ENCODE measurements at places on chromosomes 3 and 15. TPM values are rescaled to one million over a fixed set of nuclear protein-coding genes. Genes with fewer than 3 reads are reported as not detected.

DNA sequence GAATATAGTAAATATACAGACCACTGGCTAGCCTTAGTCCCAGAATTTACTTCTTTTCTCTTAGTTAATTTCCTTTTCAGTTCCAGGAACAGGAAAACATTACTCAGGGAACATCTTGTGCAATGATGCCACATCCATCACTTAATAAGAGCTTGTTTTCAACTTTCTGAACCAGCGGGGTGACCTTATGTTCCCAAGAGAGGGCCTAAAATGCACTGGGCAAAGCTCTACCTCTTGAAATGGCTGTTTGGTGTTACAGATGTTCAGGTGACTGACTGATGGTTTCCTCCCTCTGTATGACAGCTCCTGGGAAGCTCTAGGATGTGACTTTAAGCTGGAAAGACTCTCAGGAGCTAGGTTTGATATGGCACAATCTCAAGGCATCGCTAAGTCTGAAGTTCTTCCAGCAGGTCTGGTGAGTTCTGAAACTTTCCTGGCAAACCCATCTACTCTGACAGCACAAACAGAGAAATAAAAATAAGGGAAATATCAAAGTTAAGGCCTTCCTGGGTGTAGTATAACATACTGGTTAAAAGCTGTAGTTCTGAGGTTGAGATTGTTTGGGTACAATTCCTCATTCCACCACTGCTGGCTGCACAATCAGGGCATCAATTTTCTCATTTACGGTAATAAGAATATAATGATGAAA, 98.6 kb downstream of the ZIC1 start:
- DNase-seq: no peak

GRCh38 chr15:39998511-39999077, 40.4 kb downstream of the SRP14 start:
- no peak for DNase-seq

GRCh38 chr3:59515966-59516365, 466.1 kb upstream of the CFAP20DC start:
- no peak for DNase-seq

Gene CDHR4
- polyA plus RNA-seq: 0.80 TPM

DNA sequence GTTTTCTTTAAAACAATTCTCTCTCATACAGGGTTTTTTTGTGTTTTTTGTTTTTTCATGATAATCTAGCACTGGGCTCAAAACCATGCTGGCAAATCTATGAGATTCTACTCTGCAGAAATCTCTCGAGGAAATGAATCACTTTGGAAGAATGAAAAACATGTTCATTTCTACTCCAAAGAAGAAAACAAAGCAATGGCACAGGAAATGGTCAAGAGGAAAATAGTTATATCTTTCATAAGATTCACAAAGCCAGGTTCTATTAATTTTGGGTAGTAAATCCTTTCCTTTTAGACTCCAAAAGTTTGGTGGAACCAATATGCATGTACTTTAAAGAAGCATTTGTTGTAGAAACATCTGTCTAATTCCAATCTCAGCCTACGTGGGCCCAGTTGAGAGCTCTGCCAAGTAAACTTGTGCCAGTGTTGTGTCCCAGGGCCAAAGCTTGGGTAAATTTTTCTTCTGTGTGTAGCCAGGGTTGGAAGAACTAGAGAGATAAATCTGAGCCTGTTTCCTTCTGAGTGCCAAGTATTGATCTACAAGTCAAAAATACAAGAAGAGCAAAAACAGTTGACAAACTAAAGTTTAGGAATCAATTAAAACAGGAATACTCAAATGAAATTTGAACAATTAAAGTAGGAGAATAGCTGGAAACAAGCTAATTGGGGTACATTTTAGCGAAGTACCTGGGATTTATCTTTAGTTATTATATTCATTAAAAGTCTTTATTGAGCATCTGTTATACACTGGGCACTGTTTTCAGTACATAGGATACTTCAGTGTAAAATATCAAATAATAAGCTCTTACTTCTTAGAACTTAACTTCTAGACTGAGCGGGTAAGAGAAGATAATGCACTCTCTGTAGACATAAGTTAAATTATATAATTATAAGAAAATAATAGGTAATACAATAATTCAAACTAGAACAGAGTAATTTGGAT, 657.5 kb upstream of the NECTIN3 start:
- no peak for DNase-seq

Gene GDPGP1
- 4.9 TPM for polyA plus RNA-seq

Gene SCN11A
- polyA plus RNA-seq: 0.01 TPM

Gene SLC28A2
- not detected for polyA plus RNA-seq

GRCh38 chr3:188624384-188624783, 470.4 kb downstream of the LPP start:
- DNase-seq: peak; percentile 26

Gene SNUPN
- 17.4 TPM for polyA plus RNA-seq

- no peak for DNase-seq
These were observed 646 bp downstream of the IQCB1 start for GRCh38 chr3:121834157-121834670.

Gene GRK7
- not detected for polyA plus RNA-seq

GRCh38 chr3:15102256-15102655, 3.3 kb upstream of the RBSN start:
- DNase-seq: peak; percentile 81

Gene TM4SF1
- 132 TPM for polyA plus RNA-seq

GRCh38 chr3:18250991-18251390, 174.1 kb downstream of the SATB1 start:
- no peak for DNase-seq

- DNase-seq: no peak
These were observed 80.3 kb downstream of the TM4SF4 start for GRCh38 chr3:149554826-149555225.

Gene CCR8
- polyA plus RNA-seq: not detected

- DNase-seq: no peak
These were observed at the start of gene GHRL for GRCh38 chr3:10292505-10293419. Gene GHRL, minus strand, starts transcription at chr3:10292947. Its CDS starts 2,767 bp downstream, at chr3:10290180.

- no peak for DNase-seq
These were observed 26.5 kb downstream of the ZBTB20 start for GRCh38 chr3:115120597-115120996.

Gene UCN2
- 0.22 TPM for polyA plus RNA-seq

DNA sequence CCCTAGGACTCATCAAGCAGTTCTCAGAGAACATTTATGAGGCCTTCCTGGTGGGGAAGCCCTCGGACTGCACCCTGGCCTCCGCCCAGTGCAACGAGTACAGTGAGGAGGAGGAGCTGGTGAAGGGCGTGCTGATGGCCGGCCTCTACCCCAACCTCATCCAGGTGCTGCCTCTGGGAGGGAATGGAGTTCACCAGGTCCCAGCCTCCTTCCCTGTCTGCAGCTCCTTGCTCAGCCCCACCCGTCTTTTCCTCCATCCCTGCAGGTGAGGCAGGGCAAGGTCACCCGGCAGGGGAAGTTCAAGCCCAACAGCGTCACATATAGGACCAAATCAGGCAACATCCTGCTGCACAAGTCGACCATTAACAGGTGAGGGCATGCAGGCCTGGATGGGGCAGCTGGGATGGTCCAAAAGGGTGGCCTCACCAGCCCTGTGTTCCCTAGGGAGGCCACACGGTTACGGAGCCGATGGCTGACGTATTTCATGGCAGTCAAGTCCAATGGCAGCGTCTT, 46.3 kb downstream of the DHX30 start:
- DNase-seq: no peak

Gene UTS2B
- 0.22 TPM for polyA plus RNA-seq

Gene CPN2
- 0.12 TPM for polyA plus RNA-seq

Gene CGNL1
- 2.7 TPM for polyA plus RNA-seq

- DNase-seq: no peak
These were observed 78.9 kb downstream of the FAM81A start for GRCh38 chr15:59516655-59517461.

GRCh38 chr15:83446417-83446816, 724 bp upstream of the SH3GL3 start:
- no peak for DNase-seq

Gene TNNC1
- polyA plus RNA-seq: 9,937 TPM

DNA sequence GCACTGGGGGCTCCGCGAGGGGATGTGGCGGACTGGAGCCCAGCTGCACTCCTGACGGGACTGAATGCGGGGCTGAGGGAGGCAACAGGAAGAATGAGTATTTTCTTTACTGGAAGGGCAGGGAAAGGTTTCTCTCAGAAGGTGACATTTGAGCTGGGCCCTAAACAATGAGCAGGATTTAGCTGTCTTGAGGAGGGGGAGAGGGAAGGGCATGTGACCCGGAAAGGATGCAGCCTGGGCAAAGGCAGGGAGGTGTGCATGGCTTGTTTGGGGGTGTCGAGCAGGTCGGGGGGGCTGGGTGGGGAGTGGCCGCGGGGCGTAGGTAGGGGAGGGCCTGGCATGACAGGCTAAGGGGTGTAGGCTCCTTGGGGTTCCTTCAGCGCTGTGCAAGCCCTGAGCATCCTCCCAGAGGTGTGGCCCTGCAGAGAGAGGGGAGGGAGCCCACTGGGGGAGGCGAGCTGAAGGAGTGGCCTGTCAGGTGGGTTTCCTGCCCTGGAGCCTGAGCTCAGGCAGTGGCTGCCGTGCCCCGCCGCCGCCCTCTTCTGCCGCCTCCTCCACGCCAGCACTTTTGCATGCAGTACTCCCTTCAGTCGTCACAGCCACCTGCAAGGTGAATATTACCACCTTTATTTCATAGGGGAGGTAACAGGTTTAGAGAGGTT, 17.2 kb upstream of the ANKDD1A start:
- peak; percentile 36 for DNase-seq

Gene CD86
- 2.3 TPM for polyA plus RNA-seq

Gene HAPLN3
- 7.3 TPM for polyA plus RNA-seq

Gene TEX9
- polyA plus RNA-seq: 0.29 TPM

DNA sequence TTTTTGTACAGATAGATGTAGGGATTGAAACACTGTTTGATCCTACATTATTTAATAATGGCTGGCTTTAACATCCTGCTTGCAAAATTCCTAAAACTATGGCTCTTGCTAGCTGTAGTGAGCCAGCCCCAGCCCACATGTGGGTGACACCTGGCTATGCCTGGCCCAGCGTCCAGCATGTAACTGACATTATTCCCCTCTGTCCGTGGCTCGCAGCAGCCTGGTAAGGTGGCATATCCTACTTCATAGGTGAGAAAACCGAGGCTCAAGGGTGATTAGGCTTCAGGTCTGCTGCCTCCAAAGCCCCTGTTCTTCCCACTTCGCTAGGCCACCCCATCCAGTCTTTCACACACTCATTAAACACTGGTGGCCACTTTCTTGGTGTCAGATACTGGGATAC, 1.6 kb downstream of the CALML4 start:
- DNase-seq: no peak

DNA sequence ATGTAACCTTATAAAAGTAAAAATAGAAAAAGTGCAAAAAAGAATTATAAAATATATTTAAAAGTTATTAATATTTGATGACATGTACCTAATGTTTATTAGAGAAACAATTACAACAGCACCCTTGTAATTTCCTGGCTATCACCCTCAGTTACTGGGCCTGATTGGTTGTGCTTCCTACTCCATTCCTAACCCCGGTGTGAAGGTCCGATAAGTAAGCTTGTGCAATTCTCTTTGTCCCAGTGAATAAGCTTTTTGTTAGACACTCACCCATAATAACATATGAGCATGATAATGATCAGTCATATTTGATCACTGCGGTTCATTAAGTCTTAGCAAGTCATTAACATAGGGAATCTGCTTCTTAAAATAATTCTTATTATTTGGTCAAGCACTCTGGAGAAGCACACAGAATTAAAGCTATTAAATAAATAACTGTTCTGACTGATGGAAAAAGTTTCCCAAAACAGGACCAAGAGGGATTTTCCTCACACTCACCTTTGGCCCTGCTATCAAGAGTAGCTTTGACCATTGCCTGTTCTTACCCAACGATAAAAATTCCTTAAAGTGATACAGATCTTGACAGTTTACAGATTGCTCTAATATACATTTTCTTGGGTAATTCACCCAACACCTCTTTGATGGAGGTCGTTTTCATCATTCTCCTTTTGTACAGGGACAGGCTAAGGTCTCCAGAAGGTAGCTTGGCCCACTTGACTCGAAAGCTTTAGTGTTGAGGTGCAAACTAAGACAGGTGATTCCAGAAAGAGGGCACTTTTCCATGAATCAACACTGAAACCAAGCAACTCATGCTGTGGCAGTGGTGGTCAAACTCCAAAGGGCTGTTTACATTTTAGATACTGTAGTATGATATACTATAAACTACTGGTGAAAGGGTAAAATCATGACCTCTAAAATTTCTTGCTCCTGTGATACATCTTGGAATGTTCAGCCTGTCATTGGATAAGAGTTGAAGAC, 543.0 kb upstream of the KCNMB2 start:
- no peak for DNase-seq

Gene GADL1
- polyA plus RNA-seq: not detected

DNA sequence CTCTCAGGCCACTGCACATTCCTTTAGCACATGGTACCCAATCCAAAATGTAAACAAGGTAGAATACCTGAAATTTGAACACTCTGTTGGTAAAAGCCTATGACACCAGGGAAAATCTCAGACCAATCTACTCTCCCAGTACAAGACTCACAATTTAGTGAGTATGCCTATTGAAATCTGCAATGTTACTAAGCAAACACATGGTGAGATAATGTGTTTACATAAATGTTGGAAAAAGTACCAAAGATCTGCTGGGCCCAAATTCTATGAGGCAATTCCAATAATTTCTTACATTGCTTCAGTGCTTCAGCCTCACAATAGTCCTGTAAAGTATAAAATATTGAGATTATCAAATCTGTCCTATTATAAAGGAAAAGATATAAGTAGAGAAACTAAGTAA, 536.1 kb downstream of the PYDC2 start:
- DNase-seq: no peak

DNA sequence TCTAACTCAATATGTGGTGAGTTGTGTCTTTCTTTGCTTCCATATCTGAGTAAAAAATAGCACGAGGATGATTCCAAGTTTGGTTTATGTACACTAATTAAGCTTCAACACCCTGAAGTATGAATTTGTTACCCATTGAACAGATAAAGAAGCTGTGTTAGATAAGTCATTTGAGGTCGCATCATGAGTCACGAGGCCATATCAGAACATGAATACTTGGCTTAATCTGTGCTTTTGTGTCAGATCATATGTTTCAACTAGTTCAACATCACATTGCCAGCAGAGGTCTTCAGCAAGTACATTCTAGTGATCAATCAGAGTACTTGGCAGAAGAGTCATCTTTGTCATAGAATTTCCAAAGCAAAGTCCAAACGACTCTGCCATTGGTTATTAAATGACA, 26.3 kb upstream of the MITF start:
- no peak for DNase-seq

Gene SNTN
- not detected for polyA plus RNA-seq

Gene MME
- 1.8 TPM for polyA plus RNA-seq

Gene CCDC9B
- 97.4 TPM for polyA plus RNA-seq

DNA sequence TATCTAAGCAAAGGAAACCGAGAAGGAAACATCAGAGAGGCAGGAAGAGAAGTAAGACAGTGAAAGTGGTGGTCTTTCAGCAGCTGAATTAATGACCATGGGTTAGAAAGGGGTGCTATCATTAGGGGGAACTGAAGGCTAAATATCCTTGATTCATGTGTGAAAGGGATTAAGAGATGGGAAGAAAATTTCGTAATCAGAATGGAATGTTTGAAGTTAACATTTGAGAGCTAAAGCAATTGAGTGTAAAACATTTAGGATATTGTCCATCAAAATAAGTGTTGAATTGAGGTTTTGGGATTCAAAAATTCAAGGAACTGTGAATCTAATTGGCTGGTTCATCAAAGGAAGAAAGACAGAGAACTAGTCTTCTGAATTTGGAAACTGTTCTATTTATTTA, 4.1 kb upstream of the ECT2 start:
- DNase-seq: no peak

Gene CA12
- polyA plus RNA-seq: 0.67 TPM

GRCh38 chr3:149575961-149576564, 81.8 kb downstream of the WWTR1 start:
- DNase-seq: no peak
